Globus pallidus (tissue), 1 donor: ENCODE measurements at places on chromosomes 2 and 18.

GRCh38 chr2:191478799-191479679 lies 198.9 kb upstream of the NABP1 start:
- DNase-seq: no peak

- DNase-seq: no peak
Observed at GRCh38 chr2:143282684-143283083, 153.5 kb downstream of the ARHGAP15 start.

DNA sequence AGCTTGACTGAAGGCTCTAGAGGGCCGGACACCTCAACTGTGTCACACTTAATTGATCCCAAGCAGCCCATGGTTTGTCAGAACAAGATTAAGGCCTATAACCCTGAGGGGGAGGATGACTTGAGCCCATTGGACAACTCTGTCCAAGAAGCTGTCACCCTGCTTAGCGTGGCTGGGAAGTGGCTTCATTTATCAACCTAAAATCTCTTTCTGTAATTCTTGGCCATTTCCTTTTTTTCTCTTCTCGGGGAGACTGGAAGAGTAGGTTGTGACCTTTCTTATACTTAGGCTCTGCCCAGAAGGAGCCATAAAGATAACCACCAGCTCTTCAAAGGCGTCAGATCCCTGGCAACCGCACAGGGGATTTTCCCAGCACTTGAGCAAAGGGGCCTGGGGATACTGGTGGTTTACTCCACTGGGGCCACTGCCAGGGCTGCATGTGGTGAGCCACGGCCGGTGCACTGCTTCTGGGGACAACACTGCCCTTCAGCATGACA lies 265.5 kb downstream of the CYRIA start:
- DNase-seq: no peak

DNA sequence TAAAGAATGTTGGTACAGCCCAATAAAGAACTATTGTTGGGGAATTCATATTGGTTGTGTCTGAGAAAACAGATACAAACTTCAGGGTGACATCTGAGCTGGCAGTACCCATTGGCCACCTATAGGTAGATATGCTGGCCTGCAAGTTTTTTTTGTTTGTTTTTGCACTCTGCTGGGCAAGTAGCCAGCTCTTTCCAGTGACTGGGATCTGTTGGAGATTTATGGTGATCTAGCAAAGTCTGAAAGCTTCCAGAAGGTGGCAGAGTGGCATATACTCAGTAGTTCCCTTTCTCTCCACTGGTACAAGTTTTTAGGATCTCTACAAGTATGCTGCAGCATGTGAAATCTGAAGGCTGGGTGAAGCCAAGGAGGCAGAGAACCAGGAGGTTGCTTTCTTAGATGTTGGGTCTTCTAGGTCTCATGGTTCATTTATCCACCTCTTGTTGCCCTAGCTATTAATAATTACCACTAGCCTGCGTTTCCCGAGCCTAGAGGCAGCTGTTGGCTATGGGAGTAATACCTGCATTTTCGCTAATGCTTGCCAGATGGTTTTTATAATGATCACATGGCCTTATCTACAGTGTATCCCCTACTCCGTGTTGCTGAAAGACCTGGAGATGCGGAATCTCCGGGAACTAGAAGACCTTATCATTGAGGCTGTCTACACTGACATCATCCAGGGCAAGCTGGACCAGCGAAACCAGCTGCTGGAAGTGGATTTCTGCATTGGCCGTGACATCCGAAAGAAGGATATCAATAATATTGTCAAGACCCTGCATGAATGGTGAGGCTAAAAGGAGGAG lies 9.5 kb downstream of the COPS7B start:
- no peak for DNase-seq

DNA sequence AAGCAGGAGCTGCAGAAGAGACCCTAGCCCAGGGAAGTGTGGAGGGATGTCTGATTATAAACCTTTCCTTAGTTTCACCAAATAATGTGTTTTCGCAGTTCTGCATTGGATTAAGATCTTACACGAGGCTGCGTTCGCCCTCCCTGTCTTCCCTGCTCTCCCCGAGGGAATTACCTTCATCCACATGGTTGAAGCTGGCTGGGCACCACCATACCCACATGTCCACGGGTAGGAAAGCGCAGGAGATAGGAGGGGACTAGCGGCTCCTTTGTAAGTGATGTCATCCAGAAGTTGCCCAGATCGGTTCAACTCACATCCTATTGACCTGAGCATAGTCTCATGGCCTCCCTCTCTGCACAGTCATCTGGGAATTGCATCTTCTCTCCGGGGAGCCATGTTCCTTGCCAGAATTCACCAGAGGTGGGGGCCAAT lies 1.1 kb downstream of the TTL start:
- DNase-seq: peak; percentile 28

- DNase-seq: no peak
Observed at GRCh38 chr2:158381205-158381604, 75.3 kb downstream of the CCDC148 start.

DNA sequence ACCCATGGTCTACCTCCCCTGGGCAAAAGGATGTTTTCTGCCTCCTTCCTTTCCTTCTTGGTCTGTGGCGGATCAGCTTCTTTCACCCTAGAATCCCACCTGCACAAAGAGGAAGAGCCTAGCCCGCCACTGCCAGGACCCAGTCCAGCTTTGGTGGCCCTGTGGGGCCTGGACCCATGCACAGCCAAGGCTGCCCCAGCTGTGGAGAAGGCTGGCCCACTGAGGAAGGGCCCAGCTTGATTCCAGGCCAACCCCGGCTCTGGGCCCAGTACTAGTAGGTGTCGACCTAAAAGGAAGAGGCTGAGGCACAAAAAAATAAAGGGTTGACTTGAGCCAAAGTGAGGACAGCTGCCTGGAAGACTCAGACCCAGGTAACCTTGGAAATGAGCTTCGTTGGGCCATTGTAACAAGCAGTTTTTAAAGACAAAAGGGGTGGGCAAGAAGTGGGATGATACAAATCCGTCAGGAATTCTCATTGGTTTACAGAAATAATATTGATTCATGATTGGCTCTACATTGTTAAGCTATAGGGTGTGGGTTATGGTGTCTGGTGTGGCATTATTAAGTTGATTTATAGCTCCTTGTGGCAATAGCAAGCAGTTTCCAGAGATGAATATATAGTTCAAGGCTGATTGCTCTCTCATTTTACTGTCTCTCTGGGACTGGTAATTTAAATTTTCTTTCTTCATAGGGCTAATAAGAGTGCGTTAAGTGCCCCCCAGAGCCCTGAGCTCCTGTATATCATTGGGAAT lies 29.8 kb upstream of the MAL start:
- no peak for DNase-seq

GRCh38 chr2:108806371-108807113 lies 20.0 kb downstream of the CCDC138 start:
- no peak for DNase-seq

DNA sequence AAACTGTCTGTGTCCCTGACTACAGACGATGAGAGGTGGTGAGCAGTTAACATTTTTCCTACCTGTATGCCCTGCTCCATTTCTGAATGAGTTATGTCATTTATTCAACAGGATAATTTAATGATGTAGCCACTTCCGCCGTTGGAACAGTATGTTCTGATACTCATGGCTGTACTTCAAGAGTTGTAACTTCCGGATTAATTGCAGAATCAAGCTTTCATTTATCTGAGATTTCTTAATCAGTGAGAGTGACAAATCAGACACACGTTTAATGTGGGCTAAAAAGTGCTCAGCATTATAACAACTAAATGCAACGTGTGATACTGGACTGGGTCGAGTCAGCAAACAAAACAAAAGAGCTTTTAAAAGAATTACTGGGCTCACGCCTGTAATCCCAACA lies 107.7 kb downstream of the KCTD1 start:
- DNase-seq: peak; percentile 10

GRCh38 chr2:233081232-233081730 lies 21.1 kb downstream of the INPP5D start:
- no peak for DNase-seq

DNA sequence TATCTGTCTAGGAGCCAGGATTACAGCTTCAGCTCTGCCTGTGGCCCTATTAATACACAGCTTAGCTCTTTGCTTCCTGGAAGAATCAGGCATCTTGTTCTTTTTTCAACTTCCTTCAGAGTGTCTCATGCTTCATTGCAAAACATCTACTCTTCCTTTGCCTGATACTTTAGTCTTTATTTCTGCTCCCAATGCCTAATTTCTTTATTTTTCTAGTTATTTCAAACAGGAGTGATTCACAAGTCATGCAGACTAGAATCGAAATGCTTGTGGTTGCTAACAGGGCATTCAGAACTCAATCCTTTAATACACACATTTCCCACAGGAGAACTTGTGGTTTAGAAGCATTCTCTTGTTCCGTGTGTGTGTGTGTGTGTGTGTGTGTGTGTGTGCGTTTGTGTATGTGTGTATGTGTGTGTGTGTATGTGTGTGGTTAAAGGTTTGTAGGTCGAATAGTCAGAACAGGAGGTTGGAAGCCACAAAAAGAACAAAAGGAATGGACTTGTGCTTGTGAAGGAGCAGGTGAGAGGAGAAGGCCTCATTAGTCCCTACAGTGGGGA lies 28.3 kb upstream of the INSIG2 start:
- no peak for DNase-seq

DNA sequence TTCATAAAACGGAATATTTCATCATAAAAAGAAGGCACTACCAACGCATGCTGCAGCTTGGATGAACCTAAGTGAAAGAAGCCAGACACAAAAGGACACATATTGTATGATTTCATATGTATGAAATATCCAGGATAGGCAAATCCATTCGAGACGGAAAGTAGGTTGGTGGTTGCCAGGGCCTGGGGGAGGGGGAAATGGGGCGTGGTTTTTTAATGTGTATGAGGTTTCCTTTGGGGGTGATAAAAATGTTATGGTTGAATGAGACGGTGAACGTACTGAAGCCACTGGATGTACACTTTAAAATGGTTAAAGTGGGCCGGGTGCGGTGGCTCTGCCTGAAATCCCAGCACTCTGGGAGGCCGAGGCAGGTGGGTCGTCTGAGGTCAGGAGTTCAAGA lies 20.0 kb upstream of the SPATA3 start:
- DNase-seq: no peak

GRCh38 chr2:24743924-24744323 lies 49.3 kb downstream of the PTRHD1 start:
- DNase-seq: no peak

DNA sequence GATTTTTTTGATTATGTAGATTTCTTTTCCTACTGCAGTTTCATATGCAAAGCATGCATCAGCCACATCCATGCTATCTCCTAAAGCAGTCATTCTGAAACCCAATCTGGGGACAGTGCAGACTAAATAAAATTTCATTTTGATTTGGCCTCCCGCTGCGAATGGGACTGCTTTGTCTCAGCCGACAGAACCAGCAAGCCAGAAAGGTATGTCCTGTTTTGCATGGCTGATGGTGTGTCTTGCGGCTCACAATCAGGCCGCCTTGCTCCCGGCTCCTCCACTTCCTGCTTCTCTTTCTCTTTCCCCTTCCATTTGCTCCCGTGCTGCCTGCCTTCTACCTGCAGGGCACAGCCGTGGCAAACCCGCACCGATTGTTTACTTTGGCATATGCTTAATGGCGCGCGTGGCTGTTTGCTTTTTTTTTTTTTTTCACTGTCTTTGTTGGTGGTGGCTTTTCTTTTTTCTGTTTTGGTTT lies 419.6 kb upstream of the POU3F3 start:
- peak; percentile 67 for DNase-seq
